Right kidney (tissue), 9 donors: ENCODE measurements at places on chromosomes 16 and 17.

DNA sequence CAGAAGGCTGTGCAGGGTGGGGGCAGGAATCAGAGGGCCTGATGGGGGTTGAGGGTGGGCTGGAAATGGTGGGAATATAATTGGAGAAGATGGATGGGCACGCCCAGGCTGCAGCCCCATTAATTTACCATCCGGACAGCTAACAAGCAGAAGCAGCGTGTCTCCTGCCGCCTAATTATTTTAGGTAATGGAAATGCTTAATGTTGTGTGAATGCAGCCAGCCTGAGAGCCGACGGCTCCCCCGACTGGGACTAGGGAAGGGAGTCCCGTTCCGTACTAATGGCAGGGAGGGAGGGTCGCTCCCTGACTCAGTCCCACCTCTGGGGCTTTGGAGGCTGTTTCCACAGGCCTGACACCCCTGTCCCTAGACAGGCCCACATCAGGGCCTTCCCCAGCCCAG lies 4.7 kb upstream of the OVCA2 start:
- no peak for DNase-seq

DNA sequence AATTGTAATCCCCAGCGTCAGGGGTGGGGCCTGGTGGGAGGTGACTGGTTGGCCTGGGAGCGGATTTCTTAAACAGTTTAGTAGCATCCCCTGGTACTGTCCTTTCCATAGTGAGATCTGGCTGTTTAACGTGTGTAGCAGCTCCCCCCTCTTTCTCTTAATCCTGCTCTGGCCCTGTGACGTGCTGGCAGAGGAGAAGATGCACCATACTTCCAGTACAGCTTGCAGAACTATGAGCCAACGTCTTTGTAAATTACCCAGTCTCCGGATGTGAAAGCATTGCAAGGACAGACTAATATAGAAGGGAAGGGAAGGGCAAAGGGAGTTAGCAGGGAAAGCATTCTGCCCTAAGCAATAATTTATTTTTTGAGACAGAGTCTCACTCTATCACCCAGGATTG lies 83.9 kb downstream of the RMI2 start:
- DNase-seq: no peak

DNA sequence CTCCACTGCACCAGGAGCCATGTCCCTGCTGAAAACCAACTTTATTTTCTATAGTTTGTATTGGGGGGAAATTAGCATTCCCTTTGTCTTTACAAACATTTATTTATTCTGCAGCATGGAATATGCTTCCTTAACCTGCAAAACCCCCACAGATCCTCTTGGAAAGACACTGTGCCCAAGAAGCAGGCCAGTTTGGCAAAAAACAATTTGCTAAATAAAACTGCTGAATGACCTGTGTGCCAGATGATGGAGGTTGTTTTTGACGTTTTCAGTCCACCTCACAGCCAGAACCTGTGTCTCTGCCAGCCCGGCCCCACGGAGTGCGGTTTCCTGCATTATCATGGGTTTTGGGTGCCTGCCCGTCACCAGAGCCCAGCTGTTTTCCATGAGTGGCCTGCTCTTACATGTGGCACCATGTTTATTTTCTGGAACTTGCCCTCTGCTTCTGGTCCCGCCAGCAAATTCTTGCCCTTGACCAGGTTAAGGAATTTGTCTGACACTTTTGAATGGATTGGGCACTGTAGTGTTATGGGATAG lies 26.4 kb downstream of the ORC6 start:
- no peak for DNase-seq

DNA sequence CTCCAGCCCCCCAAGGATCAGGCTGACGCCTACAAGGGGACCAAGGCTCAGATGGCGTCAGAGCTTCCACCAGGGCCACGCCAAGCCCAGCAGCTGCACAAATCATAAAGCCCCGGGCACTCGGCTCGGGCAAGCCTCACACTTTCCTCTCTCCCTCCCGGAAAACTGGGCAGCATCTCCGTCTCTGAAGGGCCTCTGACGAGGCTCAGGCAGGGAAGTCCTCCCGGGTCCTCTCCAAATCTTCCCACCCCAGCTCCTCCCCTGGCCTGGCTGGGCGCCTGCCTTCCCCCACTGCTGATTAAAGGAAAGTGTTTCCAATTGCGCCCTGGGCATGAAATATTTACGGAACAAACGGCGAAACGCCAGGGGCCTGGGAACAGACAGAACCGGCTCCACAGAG lies 38.5 kb downstream of the PIEZO1 start:
- DNase-seq: no peak

DNA sequence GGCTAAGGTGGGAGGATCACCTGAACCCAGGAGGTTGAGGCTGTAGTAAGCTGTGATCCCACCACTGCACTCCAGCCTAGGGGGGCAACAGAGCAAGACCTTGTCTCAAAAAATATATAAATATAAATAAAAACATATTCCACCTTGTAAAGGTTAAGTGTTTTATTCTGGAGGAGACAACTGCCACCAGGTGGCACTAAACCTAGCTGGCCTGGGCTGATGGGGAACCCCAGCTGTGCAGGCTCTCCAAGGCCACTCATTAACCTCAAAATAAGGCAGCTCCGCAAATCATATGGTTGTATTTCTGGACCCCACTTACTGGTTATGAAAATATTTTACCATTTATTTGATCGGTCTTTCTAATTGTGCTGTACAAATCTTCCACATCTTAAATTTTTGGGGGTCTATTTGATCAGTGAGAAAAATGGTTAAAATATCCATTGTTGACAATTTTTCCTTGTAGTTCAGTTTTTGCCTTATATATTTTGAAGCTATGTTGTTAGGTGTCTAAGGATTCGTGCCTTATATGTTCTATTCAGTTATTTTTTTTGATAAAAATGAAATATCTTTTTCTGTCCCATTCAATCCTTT lies 8.5 kb upstream of the ICAM2 start:
- no peak for DNase-seq

GRCh38 chr17:74196541-74197317 lies 6.7 kb upstream of the RPL38 start:
- no peak for DNase-seq
